Muscle of back (tissue), 13 donors: ENCODE measurements at places on chromosomes 3 and 15. TPM values are rescaled to one million over a fixed set of nuclear protein-coding genes. Genes with fewer than 3 reads are reported as not detected.

C2CD4A gene
- not detected for polyA plus RNA-seq

HIGD2B gene
- not detected for polyA plus RNA-seq

- no peak for DNase-seq
Observed at GRCh38 chr3:158562674-158563073, 8.3 kb upstream of the MLF1 start.

DNA sequence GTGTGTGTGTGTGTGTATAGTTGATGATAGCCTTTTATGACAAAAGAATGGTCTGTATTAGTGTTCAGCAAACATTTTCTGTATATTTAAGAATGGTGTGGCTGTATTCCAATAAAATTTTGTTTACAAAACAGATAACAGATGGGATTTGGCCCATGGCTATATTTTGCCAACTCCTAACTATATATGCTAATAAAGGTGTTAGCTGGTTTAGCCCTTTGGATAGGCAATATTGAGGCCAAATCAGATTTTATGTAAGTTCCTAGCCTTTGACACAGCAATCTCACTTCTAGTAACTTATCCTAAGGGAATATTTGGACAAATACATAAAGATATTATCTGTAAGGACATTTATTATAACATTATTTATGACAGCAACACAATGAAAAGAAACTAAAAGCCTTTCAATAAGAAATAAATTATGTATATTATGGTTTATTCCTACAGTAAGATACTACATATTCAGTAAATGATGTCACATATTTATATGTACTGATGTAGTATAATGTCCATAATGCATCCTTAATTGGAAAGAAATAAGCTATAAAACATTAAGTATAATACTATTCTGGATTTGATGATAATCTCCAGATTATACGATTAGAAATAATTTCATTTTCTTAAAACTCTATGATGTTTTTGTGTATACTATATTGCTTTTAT, 264.0 kb downstream of the RBMS3 start:
- no peak for DNase-seq

DNA sequence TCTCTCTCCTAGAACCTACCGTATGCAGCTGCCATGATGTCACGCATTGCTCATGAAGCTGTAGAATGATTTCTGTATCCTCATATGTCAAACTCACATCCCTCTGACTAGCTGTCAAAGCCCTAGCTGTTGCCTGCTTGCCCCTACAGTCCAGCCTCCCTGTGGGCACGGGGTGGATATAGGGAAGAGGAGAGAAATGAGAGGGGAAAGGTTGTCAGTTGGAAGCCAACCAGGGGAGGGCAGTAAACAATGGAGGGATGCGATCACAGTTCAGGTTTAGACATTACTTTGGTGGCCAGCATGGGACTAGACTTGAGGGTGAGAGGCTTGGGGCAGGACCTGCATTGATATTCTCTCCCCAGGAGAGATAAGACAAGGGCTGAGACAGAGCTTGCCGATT, 1.7 kb upstream of the HDGFL3 start:
- DNase-seq, result no peak

GRCh38 chr3:183775781-183776180, 49.6 kb downstream of the MAP6D1 start:
- DNase-seq, result peak; percentile 6
